ENCODE measurements at places on chromosomes 11 and 22.

- no peak for DNase-seq
Measured at GRCh38 chr11:123892031-123892430, 6.6 kb upstream of the TMEM225 start.

DNA sequence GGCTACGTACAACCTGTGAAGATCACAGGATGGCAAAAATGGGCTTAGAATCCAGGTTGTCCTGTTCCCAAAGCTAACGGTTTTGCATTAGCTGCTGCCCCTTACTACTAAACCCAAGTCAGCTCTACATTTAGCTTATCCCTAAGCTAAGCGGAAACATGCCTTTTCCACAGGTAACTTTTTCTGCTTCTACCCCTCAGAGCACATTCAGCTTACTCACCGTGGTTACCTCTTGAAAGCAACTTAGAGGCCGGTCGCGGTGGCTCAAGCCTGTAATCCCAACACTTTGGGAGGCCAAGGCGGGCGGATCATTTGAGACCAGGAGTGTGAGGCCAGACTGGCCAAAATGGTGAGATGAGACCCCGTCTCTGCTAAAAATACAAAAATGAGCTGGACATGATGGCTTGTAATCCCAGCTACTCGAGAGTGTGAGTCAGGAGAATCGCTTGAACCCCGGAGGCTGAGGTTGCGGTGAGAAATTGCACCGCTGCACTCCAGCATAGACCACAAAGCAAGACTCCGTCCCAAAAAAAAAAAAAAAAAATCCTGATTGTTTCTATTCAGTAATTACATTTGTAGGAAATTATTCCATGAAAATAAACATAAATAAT lies 790 bp upstream of the TMEM41B start:
- no peak for DNase-seq

- no peak for DNase-seq
Measured at GRCh38 chr22:34976474-34976873, 89.5 kb upstream of the ISX start.

DNA sequence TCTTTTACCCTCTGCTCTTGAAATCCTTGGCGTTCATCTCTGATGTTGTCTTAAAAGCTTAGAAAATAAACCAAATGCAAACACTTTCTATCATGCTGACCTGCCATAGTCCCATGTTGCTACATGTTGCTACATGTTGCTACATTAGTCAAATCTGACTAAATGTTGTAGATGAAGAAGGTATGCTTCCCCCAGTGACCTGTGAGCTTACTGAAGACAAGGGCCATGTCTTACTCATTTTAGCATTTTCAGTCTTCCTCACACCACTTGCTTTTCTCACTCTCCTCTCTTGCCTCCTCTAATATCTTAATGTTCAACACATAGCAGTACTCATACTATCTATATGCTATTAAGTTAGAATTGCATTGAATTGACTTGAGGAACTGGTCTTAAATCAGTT lies 346.4 kb upstream of the MTNR1B start:
- no peak for DNase-seq

DNA sequence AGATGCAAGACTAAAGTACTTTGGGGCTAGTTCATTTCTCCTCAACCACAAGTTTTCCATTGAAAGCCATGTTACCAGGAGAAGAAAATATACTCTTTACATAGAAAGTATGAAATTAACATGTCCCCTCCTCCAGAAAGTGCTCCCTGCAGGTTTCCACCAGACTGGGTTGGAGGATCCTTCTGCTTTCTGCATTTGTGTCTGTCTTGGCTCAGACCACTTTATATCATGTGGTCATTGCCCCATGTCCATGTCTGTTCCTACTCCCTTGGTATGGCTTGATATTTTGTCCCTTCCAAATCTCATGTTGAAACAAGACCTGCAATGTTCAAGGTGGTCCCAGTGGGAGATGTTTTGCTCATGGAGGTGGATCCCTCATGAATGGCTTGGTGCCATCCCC lies 28.4 kb upstream of the ACER3 start:
- no peak for DNase-seq

DNA sequence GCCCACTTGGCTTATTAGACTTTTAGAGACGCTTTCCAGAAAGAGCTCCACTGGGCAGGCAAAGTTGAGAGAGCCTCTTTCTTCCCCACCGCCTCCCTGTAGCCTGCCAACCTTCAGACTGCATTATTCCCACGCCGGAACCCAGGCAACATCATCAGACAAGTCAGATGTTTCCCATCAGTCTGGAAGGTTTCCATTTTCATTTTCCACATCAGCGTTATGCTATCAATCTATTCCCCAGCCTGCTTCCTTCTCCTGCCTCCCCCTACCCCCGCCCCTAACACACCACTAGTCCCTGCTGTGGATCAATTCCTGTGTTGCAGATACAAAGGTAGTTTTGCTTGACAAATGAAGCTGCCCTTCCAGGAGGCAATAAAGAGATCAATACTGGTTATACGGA lies 184.8 kb downstream of the DSCAML1 start:
- no peak for DNase-seq

GRCh38 chr11:68312780-68313573 lies 586 bp downstream of the LRP5 start:
- DNase-seq = no peak

DNA sequence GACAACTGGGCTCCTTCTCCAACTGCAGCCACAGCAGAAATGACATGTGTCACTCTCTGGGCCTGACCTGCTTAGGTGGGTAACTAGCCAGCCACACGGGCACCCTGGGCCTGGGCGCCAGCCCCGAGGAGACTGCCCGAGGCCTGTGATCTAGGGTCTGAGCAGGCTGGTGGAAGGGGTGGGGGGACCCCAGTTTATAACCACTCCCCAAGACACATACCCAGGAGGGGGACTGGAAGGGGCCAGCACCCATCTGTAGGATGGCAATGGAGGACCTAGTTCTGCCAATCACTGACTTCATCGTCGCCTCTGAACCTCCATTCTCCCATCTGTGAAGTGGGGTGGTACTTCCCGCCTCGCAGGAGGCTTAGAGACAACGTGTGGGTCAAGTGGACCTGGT lies 16.1 kb downstream of the CD5 start:
- no peak for DNase-seq

DNA sequence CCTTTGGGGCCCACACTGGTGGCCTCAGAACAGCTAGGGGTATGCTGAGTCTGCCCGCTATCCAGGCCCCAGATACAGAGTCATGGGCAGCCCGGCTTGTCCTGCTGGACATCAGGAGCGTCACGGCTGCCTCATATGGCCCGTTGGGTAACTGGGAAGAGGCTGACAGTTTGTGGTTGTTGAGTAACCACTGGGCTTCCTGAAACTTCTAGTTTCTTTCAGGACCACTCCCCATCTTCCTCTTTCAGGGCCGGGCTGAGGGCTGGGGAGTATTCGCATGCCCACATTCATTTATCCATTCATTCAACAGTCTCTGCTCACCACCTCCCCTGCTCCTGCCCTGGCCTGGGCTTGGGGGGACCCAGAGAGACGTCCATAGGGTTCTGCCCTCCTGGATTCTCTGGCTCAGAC lies 13.4 kb upstream of the P2RY2 start:
- peak; percentile 90 for DNase-seq
